IPS DF 6.9 (cell line): ENCODE measurements at places on chromosomes 2 and 18.

- no peak for DNase-seq
Measured at GRCh38 chr2:37851828-37852584, 73.1 kb upstream of the RMDN2 start.

DNA sequence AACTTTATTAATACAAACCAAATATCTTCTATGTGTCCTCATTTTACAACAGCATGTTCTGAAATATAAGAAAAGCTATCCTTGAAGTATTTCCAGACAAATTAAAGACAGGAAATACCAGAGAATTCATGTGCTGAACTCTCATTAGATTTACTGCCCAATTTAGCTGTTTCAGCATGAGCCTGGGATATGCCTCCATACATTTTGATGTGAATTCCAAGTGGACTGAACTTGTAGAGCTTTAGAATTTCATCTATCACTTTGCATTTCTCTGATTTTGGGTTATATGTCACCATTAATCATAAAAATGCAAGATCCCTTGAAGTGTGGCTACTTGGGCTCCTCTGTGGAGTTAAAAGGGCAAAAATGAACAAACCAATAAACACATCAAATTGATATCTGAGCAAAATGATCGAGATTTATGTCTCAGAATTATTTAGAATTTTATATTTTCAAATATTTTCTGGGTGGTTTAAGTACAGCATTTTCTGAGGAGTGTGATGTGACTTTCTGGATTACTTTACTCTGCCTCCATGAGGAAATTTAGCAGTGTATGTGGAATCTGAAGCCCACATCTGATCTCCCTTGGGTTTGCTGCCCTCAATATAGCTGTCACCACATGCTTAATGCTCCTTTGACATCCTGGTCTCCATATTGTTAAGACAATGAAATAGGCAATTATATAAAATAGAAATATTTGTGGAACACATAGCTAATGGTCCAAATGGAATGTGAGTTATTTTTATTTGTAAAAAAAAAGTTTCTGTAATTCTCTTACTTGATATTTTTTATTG lies 206.6 kb upstream of the RBMS1 start:
- DNase-seq, result no peak

- DNase-seq, result no peak
Measured at GRCh38 chr2:6914828-6915227, 2.4 kb upstream of the RNF144A start.

DNA sequence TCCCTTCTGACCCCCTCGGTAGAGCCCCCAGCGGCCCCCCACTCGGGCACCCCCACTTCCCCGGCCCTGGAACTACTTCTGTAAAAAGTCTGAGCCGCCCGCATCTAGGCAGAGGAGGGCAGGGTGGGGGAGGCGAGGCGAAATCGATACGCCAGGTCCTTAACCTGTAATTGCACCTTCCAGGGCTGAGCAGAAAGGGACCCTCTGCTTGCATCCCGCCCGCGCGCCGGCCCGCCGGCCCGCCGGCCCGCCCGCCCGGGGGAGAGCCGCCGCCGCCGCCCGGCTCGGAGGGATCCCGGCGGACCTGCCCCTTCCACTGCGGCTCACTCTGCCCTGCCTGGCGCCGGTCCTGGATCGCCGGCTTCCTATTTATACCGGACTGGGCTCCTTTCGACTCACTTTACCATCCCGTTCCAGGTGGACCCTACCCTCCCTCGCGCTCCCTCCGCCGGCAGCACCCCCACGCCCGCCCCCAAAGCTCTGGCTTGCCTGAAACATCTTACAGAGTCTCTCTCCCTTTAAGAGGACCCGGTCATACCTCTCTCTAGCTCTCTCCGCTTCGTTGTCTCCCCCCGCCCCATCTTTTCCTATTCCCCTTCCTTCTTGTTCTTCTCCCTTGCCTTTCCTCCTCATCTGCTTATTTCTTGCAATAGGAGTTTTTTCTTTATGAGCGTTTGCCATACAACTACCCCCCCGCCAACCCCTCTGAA lies 797 bp downstream of the KLHL14 start:
- no peak for DNase-seq
